ENCODE measurements at places on chromosomes 7 and 10.

DNA sequence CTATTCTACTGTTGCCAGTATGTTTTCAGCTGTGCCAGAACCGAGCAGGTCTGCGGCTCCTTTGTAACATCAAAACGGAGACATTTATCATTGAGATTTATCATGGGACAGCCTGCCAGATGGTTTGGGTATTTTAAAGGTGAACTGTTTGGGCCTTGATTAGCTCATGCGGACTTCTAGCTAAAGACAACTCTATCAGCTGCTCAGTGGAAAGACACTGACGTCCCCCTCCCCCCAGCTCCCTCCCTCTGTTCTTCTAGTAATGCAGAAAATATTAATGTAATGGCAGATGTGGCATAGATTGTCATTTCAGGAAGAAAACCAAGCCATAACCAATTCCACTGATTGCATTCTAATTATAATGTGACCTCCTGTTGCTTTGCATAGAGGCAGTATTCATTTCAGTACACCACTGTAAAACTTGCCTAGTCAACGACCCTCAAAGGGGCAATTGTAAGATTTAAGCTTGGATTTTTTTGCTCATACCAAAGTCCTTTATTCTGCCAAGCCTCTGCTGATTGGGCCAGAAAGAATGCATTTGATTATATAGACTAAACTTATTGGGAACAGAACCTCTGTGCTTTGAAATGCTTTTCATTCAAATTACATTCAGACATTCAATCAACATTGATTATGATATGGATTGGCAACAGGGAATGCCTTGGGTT is 966.8 kb downstream of the LRMDA start:
- no peak for DNase-seq

- no peak for DNase-seq
Measured at GRCh38 chr10:4812046-4812445, 14.0 kb upstream of the AKR1E2 start.

GRCh38 chr7:71457021-71457420 is 325.1 kb downstream of the GALNT17 start:
- DNase-seq, result no peak

- no peak for DNase-seq
Measured at GRCh38 chr7:71843676-71844075, 568.5 kb downstream of the CALN1 start.

GRCh38 chr10:7150349-7150748 is 260.5 kb downstream of the SFMBT2 start:
- DNase-seq, result no peak

GRCh38 chr7:18059171-18059570 is 31.5 kb upstream of the PRPS1L1 start:
- no peak for DNase-seq

DNA sequence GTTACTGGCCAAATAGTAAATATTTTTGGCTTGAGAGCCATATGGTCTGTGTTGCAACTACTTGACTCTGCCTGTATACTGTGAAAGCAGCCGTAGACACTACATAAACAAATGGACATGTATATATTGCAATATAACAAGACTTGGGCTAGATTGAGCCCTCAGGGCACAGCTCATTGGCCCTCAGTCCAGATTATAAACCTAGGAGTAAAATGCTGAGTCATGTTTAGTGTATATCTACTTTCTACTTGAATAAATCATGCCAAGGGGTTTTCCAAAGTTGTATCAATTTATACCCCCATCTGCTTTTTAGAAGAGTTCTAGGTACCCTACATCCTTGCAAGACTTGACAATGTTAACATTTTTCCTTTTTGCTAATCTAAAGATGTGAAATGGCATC is 27.4 kb upstream of the POU6F2 start:
- DNase-seq, result no peak

Measured in kidney glomerular epithelial cell (primary cell).